ENCODE measurements at places on chromosomes 3 and 15. TPM values are rescaled to one million over a fixed set of nuclear protein-coding genes. Genes with fewer than 3 reads are reported as not detected.

The GTF2E1 gene
- total RNA-seq, result 11.7 TPM

The SEC11A gene
- total RNA-seq, result 200 TPM

The ADCY5 gene
- total RNA-seq, result 0.13 TPM

The CNTN3 gene
- total RNA-seq, result 7.0 TPM
